Right renal pelvis (tissue), 4 donors: ENCODE measurements at places on chromosomes 4 and X. TPM values are rescaled to one million over a fixed set of nuclear protein-coding genes. Genes with fewer than 3 reads are reported as not detected.

Gene CCDC110
- 2.6 TPM for polyA plus RNA-seq

Gene ALB
- 2.0 TPM for polyA plus RNA-seq

Gene CACNA1F
- polyA plus RNA-seq = 0.45 TPM

Gene SLC6A14
- polyA plus RNA-seq = 0.26 TPM

GRCh38 chr4:25993395-25994185, 79.6 kb downstream of the SMIM20 start:
- DNase-seq = no peak

DNA sequence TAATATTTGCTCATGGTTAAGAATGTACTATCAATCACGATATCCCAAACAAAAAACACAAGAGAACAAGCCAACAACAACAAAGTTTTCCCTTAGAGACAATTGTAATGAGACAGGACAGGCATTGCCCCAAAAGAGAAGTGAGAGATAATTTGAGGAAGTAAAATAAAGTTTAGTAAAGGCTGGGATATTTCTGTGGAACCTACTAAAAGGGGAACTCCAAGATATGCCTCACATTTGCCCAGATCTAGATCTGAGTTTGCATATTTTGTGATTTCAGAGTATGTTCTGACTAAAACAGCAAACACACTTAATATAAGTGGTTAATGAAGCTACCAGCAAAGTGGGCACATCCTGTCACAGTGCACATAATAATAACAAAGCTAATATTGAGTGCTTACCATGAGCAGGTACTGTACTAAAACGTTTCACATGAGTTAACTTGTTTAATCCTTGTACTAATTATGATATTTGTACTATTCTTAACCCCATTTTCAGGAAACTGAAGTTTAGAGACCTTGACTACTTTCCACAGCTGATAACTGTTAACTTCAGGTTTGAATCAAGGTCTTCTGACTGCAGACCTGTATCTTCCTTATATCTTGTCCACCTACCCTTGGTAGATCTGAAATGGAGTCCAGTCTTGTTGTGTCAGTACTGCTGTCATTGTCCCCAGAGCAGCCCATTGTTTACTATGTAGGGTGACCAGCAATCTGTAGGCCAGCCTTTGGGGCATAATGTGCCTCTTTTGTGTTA, 26.0 kb upstream of the BMP2K start:
- DNase-seq = no peak

DNA sequence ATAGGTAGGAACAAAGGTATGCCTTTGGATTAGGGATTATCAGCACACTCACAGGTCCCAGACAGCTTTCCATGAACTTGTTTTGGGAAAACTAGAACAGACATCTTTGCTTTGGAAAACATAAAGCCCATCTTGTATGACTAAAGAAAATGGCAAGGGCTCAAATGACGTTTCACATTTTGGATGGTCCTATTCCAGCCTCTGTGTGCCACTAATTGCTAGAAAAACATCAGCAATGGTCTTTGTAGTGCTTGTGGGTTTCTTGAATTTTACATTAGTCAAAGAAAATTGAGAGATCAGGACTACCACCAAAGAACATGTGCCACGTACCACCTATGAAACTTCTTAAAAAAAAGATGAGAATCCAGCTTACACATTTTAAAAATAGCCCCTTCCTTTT, 111.4 kb downstream of the HDAC8 start:
- no peak for DNase-seq

DNA sequence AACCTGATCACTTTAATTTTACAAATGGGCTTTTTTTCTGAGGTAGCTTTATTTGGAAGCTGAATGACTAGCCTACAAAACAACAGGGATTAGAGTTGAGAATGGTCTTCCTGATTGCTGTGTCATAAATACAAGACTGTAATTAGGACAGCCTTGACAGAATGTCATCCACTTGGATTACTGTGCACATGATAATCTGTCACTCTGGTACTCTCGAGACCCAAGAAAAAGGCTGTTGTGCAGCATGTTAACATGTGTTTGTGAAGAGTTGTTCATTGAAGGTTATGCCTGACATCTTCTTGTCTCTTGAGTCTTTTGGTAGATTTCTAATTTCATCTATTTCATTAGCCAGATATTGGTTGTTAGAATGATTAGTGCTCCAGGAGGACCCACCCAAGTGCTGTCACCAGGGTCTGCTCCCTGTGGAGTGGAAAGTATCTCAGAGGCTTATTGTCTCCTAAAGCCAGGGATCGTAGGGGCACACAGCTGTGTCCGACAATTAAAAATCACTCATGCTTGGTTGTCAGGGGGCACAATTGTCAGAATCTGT, 212.2 kb upstream of the GPRIN3 start:
- DNase-seq = no peak

DNA sequence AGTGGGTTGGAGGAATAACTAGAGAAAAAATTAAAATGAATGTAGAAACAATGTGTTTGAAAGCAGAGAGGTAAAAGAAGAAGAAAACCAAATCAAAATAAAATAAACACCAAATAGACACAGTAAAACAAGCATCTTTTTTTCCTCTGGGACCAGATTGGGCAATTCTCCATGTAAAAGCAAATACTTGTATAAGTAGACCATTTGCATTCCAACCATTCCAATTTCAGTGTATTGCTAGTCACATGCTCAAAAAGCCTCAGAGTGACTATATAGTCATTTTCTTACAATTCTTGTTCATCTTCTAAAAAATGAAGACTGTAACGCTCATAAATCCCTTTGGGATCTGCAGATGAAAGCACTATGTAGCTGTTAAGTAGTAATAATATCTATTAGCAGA, 969.5 kb downstream of the PCDH18 start:
- no peak for DNase-seq

DNA sequence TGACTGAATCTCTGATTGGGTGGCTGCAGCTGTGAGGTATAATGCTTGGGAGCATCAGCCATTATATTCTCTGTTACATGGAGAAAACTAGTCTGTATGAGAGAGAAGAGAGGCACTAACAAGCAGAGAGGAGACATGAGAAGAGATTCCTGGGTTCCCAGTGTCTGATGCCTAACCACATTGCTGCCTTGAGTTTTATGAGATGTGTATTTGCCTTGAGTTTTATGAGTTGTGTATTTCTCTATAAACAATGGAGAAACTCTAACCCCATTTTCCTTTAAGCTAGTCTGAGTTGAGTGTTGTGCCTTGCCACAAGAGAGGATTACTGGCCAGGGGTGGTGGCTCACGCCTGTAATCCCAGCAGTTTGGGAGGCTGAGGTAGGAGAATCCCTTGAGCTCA, 208.1 kb downstream of the BCOR start:
- DNase-seq = no peak

DNA sequence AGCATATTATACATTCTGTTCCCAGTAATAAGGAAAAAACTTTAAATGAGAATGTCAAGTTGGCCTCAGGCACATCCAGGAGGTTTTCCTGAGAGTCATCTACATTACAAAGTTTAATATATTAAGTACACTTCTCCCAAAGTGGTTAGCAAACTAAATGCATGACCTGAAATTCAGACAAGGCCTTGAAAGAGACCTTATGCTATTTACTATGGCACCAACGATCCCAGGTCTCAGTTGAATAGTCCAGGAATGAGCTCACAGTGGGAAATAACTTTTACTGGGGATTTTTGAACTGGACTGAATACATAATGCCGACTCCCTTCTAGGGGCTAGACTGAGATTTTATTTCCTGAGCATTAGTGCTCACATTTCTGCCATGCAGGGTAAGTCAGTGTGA, 1577.5 kb upstream of the PCDH7 start:
- no peak for DNase-seq

GRCh38 chr4:42816189-42816879, 76.2 kb upstream of the GRXCR1 start:
- no peak for DNase-seq
